Glomerular endothelial cell (primary cell): ENCODE measurements at places on chromosomes 6 and 20. TPM values are rescaled to one million over a fixed set of nuclear protein-coding genes. Genes with fewer than 3 reads are reported as not detected.

DNA sequence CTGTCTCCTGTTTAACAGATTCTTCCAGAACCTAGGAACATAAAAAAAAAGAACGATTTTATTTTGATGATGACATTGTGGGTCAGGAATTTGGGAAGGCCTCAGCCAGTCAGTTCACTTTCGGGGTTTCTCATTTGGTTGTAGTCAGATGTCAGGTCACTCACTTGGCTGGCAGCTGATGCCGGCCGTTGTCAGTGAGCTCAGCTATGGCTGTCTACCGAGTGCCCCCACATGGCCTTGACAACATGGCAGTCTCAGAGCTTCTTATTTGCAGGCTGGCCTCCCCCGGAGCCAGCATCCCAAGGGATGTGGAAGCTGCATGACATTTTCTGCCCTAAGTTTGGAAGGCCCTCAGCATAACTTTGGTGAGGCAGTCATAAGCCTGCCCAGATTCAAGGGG is 11.5 kb downstream of the RNF217 start:
- DNase-seq, result no peak

GRCh38 chr6:27624694-27625262 is 151.9 kb upstream of the ZNF184 start:
- DNase-seq, result no peak

The CLVS2 gene
- total RNA-seq, result 0.06 TPM in 1 of 2 replicates, not detected in the other

GRCh38 chr20:1555952-1556351 is 1.6 kb downstream of the SIRPD start:
- DNase-seq, result no peak

The FHL5 gene
- total RNA-seq, result not detected in 2 replicates

The BLCAP gene
- total RNA-seq, result 51.3 and 76.0 TPM in 2 replicates

- DNase-seq, result no peak
Observed at GRCh38 chr6:133540361-133540760, 299.2 kb downstream of the EYA4 start.
